Esophagus muscularis mucosa (tissue), 4 donors: ENCODE measurements at places on chromosomes 12 and 14. TPM values are rescaled to one million over a fixed set of nuclear protein-coding genes. Genes with fewer than 3 reads are reported as not detected.

DNA sequence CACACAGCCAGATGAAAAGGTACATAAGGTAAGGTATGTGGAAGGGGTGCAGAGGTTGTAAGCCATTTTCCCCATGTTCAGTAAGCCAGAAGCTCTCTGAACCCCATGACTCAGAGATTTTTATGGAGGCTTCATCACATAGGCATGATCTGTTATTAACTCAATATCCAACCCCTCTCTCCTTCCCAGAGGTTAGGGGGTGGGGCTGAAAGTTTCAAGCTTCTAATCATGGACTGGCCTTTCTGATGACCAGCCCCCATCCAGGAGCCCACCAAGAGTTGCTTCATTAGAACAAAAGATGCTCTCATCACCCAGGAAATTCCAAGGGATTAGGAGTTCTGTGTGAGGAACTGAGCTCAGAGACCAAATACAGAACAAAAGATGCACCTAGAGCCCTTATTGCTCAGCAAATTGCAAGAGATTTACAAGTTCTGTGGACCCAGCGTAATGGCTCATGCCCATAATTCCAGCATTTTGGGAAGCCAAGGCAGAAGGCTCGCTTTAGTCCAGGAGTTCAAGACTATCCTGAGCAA, 103.2 kb upstream of the DAAM1 start:
- no peaks in the 10 kb centered on the region for H3K4me1 ChIP-seq
- H3K4me3 ChIP-seq: no peak overlapping the region
- no peak overlapping the region for H3K27ac ChIP-seq
- no peaks in the 10 kb centered on the region for H3K27me3 ChIP-seq
- no peak for DNase-seq

DNA sequence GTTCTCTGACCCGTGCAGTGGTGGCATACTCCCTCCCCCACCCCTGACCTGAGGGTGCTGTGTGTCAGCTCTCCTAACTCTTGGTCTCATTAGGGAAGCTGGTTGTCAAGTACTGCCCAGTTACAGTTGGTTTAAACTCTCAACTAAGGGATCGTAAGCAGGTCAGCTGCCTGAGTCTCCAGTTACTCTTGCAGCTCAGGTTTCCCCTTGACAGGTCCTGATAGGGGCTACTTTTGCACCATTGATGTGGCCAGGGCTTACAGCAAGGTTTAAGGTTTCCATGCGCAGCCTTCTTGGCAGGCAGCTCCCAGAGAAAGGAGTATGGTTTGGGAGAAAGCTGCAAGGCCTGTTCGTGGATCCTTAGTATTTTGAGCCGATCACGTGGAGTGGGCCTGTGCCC, 74.5 kb downstream of the ETV6 start:
- peaks cover 71% of the 10 kb centered on the region for H3K4me1 ChIP-seq
- DNase-seq: no peak
- peak overlapping the region; percentile 11 for H3K4me3 ChIP-seq
- no peaks in the 10 kb centered on the region for H3K36me3 ChIP-seq
- no peaks in the 10 kb centered on the region for H3K27me3 ChIP-seq

- no peak overlapping the region for H3K27ac ChIP-seq
- no peaks in the 10 kb centered on the region for H3K27me3 ChIP-seq
- peaks cover 66% of the 10 kb centered on the region for H3K36me3 ChIP-seq
- H3K4me1 ChIP-seq: peaks cover under 1% of the 10 kb centered on the region
Observed at GRCh38 chr14:92005019-92005418, 34.8 kb downstream of the TRIP11 start.

DNA sequence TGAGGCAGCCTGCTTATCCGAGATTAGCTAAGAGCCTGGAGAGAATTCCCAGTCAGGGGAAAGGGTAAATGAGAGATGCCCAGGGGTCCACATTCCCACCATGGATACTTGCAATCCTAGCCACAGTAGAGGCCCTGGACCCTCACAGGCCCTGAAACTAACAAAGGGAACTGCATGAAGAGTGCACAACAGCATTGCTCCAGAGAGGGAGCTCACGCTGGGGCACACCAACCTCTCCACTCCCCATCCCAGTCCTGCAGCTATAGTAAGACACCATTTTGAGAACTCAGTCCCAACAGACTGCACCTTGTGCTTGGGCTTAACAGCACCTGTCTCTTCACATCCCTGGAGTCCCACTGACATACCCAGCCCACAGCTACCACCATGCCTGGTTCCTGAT, 30.5 kb downstream of the CEP83 start:
- no peaks in the 10 kb centered on the region for H3K27me3 ChIP-seq
- no peak for DNase-seq
- H3K4me1 ChIP-seq: peaks cover 41% of the 10 kb centered on the region
- H3K27ac ChIP-seq: no peak overlapping the region

DNA sequence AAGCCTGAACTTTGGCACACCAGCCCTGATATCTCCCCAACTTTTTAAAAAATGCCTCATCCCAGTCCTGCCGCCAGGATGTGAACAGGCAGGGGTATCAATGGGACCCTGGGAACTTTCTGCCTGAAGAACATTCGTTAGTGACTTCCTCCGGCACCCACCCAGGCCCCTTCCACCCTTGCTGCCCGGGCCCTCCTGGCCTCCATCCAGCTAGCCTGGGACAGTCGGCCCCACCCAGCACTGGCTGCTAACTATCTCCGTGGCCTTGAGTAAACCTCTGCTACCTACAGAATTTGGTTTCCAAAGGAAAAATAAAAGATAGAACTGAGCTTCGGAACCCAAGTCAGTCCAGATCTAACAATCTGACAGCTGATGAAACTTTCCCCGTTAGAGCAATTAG, 14.3 kb downstream of the SCARB1 start:
- H3K4me3 ChIP-seq: no peak overlapping the region
- H3K4me1 ChIP-seq: peaks cover 37% of the 10 kb centered on the region
- no peaks in the 10 kb centered on the region for H3K36me3 ChIP-seq
- no peak overlapping the region for H3K27ac ChIP-seq

DNA sequence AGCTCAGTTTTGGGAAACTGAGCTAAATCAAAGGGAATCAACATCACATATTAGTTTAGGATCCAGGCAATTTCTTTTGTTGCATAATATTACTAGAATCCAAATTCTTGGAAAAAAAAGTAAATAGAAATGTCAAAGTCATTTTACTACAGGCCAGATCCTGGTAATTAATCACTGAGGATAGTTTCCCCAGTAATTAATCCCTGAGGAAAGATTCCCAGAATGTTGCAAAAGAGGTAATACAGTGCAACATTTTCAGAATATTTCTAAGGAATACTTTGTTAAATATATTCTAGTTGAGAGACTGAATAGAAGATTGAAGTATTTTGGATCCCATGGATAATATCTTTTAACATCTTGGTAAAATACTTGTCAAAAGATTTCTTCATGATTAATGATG, 207.0 kb upstream of the GARIN2 start:
- H3K36me3 ChIP-seq: no peaks in the 10 kb centered on the region
- no peak overlapping the region for H3K4me3 ChIP-seq
- DNase-seq: no peak
- H3K27me3 ChIP-seq: no peaks in the 10 kb centered on the region

- no peaks in the 10 kb centered on the region for H3K36me3 ChIP-seq
- H3K27me3 ChIP-seq: no peaks in the 10 kb centered on the region
- DNase-seq: peak; percentile 91
- H3K27ac ChIP-seq: no peak overlapping the region
- H3K4me1 ChIP-seq: peaks cover 23% of the 10 kb centered on the region
Observed at GRCh38 chr12:98106031-98106683, 409.2 kb upstream of the TMPO start.

GRCh38 chr12:109099431-109100020, 2.1 kb downstream of the UNG start:
- H3K4me1 ChIP-seq: peaks cover 37% of the 10 kb centered on the region
- DNase-seq: no peak
- peak overlapping the region; percentile 84 for H3K27ac ChIP-seq
- peaks cover 31% of the 10 kb centered on the region for H3K36me3 ChIP-seq

DNA sequence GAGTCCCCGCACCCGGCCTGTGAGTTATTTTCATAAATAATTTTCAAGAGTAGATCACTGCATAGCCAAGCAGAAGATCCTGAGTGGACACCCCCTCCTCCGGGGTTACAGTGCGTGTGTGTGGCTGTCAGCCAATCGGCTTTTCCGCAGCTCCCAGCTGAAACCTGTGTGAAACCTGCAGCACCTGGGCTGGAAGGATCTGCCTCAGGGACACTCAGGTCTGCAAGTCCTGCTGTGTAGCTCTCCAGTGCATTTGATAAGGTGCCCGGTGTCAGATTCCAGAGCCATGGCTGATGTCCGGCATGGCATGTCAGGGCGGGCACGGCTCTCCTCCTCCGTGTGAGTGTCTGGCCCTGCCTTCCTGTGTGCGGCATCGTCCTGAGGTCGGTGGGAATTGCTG, 124.8 kb downstream of the GLT1D1 start:
- H3K36me3 ChIP-seq: no peaks in the 10 kb centered on the region
- H3K27ac ChIP-seq: no peak overlapping the region
- H3K4me1 ChIP-seq: no peaks in the 10 kb centered on the region
- DNase-seq: no peak

GRCh38 chr14:74424606-74425005, 1.4 kb downstream of the SYNDIG1L start:
- DNase-seq: no peak
- H3K4me1 ChIP-seq: no peaks in the 10 kb centered on the region
- H3K27me3 ChIP-seq: peaks cover 4% of the 10 kb centered on the region
- H3K4me3 ChIP-seq: no peak overlapping the region
- H3K36me3 ChIP-seq: no peaks in the 10 kb centered on the region

DNA sequence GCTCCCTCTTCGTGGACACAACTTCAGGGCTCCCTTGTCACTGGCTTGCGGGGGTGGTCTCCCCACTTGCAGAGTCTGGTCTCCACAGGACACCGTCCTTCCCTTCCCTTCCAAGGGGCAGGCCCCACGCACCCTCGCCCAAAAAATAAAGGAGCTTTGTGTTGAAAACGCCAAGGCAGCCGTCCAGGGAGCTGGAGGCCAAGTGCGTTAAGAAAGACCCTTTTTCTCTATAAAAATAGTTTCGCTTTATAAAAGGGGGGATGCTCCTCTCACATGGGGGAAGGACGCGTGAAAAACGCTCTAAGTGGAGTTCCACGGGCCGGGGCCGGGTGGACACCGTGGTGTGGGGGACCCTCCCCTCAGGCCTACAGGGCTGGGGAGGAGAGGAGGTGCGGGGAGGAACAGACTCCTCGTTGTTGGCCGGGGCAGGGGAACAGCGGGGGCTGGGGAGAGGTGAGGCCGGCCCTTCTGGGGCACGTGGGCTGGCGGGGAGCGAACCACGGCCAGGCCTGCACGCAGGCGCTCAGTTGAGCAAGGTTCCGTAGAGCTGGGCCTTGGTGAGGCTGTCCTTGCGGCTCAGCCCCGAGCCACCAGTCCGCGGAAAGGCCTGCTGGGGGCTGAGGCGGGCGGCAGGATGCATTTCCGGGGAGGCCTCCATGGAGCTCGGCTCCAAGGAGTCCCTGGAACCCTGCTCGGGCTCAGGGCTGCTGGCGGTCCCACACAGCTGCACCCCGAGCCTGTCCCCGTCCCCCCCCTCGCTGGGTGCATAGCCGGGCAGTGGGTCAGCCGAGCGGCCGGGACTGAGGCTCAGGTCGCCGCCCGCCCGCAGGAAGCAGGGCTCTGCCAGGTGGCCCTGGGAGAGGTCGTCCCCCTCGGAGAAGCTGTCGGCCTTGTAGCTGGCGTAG, 49.5 kb downstream of the BEGAIN start:
- no peaks in the 10 kb centered on the region for H3K27me3 ChIP-seq
- no peak for DNase-seq
- H3K4me1 ChIP-seq: peaks cover 8% of the 10 kb centered on the region
- peak overlapping the region; percentile 13 for H3K27ac ChIP-seq

DNA sequence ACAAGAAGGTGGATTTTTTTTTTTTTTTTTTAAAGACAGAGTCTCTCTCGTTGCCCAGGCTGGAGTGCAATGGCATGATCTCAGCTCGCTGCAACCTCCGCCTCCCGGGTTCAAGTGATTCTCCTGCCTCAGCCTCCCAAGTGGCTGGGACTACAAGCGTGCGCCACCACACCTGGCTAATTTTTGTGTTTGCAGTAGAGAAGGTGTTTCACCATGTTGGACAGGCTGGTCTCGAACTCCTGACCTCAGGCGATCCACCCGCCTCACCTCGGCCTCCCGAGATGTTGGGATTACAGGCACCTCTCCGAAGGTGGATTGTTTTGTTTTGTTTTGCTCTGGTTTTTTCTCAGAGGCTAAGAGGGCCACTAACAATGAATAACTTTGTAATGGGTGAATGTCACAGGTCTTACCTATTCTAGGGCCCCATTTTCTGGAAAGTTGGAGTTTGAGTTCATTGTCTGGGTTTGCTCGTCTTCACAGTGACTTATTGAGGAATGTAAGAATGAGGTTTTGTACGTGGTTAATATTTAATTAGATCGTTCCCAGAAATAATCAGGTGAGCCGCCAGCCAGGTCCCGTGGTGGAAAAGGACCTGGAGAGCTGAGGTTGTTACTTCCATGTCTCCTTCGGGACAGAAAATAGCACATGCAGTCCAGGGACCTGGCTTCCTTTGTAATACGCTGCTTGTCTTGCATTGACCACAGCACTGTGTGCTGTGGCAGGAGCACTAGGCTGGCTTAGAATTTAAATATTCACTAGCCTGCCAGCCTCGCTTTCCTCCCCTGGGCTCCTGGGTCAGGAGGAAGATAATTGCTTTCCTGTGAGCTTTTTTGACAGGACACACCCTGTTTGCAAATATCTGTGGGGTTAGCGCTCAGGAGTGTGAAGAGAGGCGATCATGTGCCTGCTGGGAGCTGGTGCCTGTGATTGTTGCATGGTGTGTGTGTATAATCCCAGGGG, 2.3 kb downstream of the HIP1R start:
- H3K4me3 ChIP-seq: no peak overlapping the region
- peaks cover 46% of the 10 kb centered on the region for H3K4me1 ChIP-seq
- H3K27me3 ChIP-seq: no peaks in the 10 kb centered on the region
- DNase-seq: no peak

GRCh38 chr14:60775296-60775695, 40.7 kb downstream of the MNAT1 start:
- DNase-seq: no peak
- H3K27ac ChIP-seq: no peak overlapping the region
- H3K36me3 ChIP-seq: no peaks in the 10 kb centered on the region
- peaks cover 3% of the 10 kb centered on the region for H3K4me1 ChIP-seq
- H3K27me3 ChIP-seq: no peaks in the 10 kb centered on the region
- H3K4me3 ChIP-seq: no peak overlapping the region

Gene DBX2
- total RNA-seq: not detected

Gene TMPRSS12
- not detected for total RNA-seq

Gene CCDC196
- not detected for total RNA-seq

Gene LRRC10
- not detected for total RNA-seq

Gene VEZT
- total RNA-seq: 73.0 TPM

Gene MYF6
- total RNA-seq: not detected

Gene ACOT6
- total RNA-seq: not detected

Gene ZFHX2
- total RNA-seq: 1.8 TPM
